ENCODE measurements at places on chromosomes 6 and 20.

GRCh38 chr6:148972481-148972880 lies 225.7 kb downstream of the UST start:
- DNase-seq = no peak

- no peak for DNase-seq
Measured at GRCh38 chr20:15889061-15889460, 684.2 kb downstream of the KIF16B start.

GRCh38 chr20:17109307-17109706 lies 117.5 kb upstream of the PCSK2 start:
- no peak for DNase-seq

DNA sequence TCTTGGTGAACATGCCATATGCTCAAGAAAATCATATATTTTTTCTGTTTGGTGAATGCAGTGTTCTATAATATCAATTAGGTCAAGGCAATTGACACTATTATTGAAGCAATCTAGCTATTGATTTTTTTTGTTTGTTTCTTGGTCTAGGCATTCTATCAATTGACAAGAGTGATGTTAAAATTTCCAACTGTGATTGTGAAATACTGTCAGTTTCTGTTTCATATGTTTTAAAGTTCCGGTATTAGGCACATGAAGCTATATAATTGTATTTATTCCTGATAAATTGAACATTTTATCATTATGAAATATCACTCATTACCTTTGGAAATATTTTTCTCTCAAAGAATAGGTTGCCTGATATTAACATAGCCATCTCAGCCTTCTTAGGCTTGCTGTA lies 653.4 kb downstream of the HDGFL1 start:
- DNase-seq = no peak

DNA sequence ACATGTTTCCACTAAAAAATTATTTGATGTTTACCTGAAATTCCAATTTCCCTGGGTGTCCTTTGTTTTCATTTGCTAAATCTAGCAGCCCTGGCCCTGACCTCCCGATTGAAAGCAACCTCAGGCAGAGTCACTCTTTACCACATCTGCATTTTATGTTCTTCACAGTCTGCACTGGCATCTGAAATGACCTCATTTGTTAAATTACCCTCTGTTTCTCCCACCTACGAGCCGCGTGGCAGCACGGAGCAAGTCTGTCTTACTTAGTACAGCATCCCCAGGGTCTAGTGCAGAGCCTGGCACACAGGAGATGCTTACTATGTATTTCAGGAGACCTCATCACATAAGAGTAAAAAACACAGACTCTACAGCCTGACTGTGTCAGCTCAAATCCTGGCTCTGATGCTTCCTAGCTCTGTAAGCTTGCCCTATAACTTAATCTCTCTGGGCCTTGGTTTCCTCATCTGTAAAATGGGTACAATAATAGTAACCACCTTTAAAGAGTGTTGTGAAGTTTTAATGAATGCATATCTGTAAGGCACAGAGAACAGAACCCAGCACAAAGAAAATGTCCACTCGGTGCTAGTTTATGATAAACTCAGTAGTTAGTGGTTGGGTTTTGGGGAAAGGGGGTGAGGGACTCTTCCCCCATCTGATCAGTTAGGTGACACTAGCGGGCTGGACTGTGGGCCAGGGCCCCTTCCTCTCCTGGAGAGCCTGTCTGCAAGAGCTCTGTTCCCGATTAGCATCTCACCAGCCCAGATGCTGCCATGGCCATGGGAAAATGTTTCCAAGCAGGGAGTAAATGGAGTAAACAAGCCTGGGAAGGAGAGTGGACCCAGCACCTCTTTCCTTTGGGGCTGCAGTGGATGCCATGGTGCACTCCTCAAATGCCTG lies 88.2 kb downstream of the PREX1 start:
- DNase-seq = no peak
